ENCODE measurements at places on chromosomes 13 and 19.

GRCh38 chr13:75263741-75264407 is 218.1 kb downstream of the TBC1D4 start:
- DNase-seq, result peak; percentile 66

- peak; percentile 31 for DNase-seq
These were observed 55.1 kb upstream of the STARD13 start for GRCh38 chr13:33340631-33341030.

DNA sequence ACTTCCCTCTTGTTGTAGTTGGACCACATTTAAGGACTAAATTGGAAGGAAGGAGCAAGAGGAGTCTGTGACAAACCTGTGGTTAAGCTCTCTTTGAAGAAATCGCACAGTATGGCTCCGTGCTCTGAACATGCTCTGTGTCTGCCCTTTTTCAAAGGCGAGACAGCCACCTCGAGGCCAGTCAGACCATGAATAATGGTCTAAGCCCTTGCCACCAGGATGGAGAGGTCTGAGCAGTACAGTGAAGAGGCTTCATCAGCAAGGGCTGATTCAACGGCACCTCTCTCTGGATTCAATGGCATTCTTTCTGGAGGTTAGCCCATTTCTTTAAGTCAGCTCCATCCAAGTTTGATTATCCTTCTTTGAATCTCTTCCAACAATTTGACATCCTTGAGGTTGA is 30.9 kb downstream of the FAM216B start:
- no peak for DNase-seq

GRCh38 chr19:51433043-51433442 is 15.6 kb upstream of the SIGLEC10 start:
- no peak for DNase-seq

DNA sequence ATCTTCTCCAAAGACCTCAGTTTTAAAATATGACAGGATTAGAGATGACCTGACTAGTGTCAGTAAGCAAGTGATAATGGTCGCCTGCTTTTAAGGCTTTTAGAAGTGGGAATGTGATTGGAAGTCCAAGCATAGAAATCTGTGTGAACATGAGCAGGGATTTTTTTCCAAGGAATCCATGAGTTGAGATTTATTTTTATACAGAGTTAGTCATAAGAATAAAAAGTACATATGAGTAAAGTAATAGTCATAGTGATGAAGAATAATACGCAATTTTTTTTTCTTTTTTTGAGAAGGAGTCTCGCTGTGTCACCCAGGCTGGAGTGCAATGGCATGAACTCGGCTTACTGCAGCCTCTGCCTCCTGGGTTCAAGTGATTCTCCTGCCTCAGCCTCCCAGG is 1.6 kb downstream of the ZNF546 start:
- DNase-seq, result no peak

- no peak for DNase-seq
These were observed 15.6 kb downstream of the TUBGCP3 start for GRCh38 chr13:112572366-112572765.

DNA sequence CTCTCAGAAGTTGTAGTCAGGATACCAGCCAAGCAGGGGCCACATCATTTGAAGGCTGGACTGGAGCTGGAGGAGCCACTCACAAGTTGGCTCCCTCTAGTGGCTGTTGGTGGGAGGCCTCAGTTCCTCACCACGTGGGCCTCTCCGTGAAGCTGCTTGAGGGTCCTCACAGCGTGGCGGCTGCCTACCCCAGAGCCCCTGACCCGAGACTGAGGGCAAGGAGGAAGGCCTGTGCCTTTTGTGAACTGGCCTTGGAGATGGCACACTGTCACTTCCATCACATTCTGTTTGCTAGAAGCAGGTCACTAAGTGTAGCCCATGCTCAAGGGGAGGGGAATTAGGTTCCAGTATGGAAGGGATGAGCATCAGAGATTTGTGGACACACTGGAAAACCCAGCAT is 14.6 kb downstream of the GNA11 start:
- no peak for DNase-seq

DNA sequence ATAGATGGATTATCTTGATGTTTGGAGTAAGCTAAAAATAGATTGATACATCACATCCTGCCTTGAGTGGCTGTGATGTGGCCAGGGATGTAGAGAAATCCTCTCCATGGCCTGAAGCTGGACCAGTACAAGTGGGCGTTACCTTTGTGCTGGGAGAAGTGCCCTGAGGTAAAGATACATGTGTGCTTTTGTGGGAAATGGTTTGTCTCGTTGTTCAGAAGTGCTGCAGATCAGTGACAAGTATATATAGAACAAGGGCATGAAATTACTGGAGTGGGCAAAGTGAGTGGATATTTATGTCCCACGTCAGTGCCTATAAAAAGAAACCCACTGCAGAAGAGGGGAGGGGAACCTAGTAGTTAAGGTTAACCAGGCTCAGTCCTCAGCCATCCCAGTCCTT is 12.2 kb upstream of the ZNF304 start:
- DNase-seq, result no peak

DNA sequence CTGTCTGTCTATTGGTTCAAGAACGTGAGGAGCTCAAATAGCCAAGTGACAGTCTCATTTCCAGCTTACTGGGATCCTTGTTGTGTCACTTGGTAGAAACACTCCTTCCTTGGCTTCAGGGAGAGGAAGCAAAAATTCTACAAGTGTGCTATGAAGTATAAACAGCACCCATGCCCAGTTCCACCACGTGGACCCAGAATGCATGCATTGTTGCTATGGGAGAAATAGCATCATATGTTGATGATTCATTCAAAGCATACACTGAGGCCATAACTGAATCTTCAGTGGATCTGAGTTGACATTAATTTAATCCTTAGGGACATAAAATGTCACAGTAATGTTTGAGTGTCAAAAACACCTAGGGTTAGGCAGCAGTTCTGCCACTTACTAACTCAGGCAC is 199.0 kb upstream of the RXFP2 start:
- DNase-seq, result no peak

DNA sequence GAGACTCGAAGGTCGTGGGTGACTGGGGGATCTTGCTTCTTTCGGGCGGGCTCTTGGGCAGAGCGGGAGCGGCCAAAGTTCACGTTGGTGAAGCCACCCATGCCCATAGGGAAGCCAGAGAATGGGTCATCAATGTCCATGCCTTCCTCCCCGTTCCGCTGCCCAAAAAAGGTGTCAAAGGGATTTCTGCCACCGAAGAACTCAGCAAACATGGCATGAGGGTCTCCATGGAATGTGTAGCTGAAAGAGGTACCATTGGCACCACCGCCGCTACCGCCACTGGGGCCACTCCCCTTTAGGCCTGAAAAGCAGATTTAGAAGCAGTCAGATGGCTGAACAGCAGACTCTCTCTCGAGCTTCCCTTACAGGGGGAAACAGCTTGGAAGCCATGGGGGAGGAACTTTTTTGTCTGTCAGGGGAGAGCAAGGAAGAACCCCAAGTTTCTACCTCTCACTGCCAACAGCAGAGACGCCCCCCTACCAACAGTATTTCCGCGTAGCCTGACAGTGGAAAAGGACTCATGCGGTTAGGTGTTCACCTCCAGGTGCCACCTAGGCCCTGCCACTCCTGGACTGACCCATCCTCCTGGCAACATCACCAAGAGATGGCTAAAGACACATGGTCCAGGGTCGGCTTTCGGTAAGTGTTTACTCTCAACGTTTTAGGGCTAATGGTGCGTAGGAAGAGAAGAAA is 1.3 kb downstream of the DNAJB1 start:
- DNase-seq, result no peak

GRCh38 chr19:53772943-53773342 is 51.2 kb downstream of the NLRP12 start:
- peak; percentile 16 for DNase-seq

GRCh38 chr19:10061717-10062310 is 24.3 kb upstream of the SHFL start:
- DNase-seq, result no peak

DNA sequence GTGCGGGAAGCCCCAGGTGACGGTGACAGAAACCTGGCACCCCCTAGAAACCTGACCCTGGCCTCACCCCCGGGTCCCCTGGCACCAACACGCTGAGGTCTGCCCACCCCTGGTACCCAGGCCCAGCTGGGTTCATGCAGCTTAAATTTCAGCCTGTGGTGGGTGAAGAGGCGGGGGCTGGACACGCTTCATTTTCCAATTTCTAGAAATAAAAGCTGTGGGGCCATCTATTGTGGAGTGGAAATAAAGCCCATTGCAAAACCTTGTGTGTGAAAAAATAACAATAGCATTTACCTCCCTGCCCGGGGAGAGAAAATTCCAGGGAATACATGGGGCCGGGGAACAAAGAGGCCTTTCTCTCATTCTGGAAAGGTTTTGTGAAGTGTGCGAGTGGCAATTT is 7.5 kb upstream of the FUT5 start:
- DNase-seq, result no peak

GRCh38 chr13:27979001-27979643 is 9.4 kb downstream of the URAD start:
- DNase-seq, result no peak

- no peak for DNase-seq
These were observed 3.5 kb downstream of the CDC37 start for GRCh38 chr19:10399878-10400277.

DNA sequence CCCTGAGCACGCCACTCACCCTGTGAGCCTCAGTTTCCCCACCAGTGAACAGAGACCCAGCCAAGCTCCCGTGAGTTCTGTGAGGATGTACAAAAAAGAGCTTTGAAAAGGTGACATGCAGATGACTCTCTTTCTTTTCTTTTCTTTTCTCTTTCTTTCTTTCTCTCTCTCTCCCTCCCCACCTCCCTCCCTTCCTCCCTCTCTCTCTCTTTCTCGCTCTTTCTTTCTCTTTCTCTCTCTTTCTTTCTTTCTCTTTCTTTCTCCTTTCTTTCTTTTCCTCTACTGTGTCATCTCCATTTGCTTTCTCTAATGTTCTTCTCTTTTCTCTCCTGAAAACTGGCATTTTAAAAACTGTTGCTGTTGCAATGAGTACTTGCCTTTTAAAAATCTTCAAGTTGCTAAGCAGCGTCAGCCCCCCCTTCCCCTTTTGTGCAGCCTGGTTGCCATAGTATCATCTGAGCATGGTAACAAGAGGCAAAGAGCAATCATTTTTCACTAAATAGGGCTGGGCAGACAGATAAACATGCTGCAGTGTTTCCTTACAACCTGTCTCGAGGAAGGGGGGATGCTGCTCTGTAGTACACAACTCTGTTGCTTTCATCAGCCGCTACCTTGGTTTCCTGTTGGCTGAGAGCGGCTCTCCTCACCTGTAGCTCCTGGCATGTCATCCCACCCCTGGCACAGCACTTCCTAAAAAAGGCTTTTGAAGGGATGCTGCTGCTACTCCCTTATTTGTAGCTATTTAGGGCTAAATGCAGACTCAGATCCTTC is 108.7 kb upstream of the MBNL2 start:
- no peak for DNase-seq

DNA sequence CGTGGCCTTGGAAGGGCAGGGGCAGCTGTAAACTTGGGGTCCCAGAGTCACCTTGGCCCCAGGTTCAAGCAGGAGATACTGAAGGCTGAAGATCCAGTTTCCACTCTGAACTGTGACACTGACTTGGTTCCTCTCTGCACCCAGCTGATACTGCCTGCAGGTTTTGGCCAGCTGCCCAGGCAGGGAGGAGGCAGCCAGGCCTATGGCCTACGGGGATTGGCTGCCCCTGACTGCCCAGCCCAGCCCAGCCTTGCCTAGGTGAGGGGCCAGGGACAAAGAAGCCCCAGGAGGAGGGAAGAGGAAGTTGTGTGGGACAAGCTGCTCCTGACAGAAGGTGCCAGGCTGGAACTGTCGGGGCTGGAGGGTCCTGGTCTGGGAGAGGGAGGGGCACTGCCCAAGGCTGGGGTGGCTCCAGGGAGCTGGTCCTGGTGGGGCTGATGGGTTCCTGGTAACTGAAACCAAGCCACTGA is 51.7 kb upstream of the CYP4F8 start:
- no peak for DNase-seq

DNA sequence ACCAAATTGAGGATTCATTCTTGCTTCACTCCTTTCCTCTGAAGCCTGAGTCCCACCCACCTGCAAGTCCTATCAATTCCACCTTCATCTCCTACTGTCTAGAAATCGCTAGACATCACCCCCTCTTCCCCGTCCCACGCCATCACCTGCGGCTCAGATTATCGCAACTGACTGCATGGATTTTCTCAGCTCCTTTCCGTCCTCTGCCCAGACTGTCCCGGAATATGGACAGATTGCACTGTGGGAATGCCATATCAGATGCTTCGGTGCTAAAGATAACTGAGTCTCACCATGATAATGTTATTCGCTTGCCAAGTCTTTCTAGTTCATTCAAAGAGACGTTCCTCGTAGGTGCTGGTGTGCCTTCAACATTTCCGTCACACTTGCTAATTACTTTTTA is 66.4 kb upstream of the USP29 start:
- DNase-seq, result no peak

- DNase-seq, result no peak
These were observed 1730.1 kb downstream of the EFNB2 start for GRCh38 chr13:104805346-104805745.

DNA sequence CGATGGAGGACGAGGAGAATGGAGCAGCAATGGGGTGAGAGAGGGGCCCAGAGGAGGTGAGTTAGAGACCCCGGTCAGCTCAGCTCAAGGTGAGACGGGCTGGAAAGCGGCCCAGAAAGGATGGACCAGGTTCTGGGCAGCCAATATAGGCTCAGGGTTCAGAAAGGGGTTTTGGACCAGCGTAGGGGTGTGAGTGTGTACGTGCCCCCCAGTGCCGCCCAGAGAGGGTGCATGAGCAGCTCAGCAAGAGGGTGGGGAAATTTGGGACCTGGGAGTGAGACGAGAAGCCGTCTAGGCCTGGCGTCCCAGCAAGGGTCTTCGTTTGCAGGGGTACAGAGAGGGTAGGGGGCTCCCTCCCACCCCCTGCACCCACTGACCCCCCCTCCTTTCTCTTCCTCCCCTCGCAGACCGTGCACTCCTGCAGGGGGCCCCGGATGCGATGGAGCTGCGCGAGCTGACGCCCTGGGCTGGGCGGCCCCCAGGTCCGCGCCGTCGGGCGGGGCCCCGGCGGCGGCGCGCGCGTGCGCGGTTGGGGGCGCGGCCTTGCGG is 12.1 kb downstream of the FUT6 start:
- no peak for DNase-seq

GRCh38 chr19:46944123-46944748 is 75.4 kb upstream of the NPAS1 start:
- no peak for DNase-seq
